NCI-H1105 treated with DMSO at 0.1 percent for 48 hours (cell line): ENCODE measurements at places on chromosomes 13 and 19.

- no peak for DNase-seq
Measured at GRCh38 chr13:97387485-97387839, 46.5 kb upstream of the RAP2A start.

GRCh38 chr13:41182231-41182630 is 12.1 kb downstream of the KBTBD7 start:
- DNase-seq: no peak

DNA sequence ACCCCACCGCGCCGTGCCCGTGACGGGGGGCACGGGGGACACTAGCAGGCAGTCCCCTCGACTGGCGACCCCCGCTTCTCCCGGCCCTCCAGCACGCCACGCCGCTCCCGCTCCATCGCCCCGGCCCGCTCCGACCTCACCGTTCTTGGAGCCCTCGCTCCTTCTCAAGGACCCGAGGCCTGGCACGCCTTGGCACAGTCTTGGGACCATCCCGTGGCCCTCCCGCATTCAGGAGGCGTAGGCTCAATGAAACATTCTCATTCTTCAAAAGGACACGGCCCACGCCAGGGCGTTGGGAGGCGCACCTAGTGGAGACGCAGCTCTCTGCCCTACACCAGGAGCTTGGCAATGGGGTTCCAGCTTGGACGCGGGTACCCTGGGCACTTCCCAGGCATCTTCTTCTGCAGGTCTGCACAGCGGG is 473 bp upstream of the CERS1 start:
- no peak for DNase-seq

GRCh38 chr19:38941979-38942378 is 11.2 kb downstream of the MRPS12 start:
- DNase-seq: no peak

DNA sequence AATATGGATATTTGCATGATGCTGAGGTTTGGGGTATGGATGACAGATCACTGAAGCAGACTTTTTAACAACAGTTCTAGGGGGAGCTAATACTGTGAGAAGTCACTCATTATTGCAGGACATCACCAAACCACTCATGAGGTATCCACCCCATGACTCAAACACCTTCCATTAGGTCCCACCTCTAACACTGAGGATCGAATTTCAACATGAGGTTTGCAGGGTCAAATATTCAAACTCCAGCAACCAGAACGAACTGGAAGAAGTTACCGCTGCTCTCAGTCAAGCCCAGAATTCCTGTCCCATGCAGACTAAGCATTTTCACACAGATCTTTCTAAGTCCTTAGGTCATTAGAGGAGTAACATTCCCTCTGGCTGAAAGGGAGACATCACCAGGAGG is 758.9 kb downstream of the UQCRFS1 start:
- no peak for DNase-seq
